Astrocyte (in vitro differentiated cells and primary cell): ENCODE measurements at places on chromosomes 4 and X.
A peak's percentile ranks its signal among the peaks of the same experiment; 100 is the strongest.

- DNase-seq = no peak
These were observed 192.9 kb downstream of the ARHGAP10 start for GRCh38 chr4:147924604-147925412.

- DNase-seq = no peak
These were observed 9.8 kb upstream of the ATP2B3 start for GRCh38 chrX:153507484-153508178.

GRCh38 chrX:37786624-37787422 lies 7.0 kb downstream of the CYBB start:
- no peak for DNase-seq

DNA sequence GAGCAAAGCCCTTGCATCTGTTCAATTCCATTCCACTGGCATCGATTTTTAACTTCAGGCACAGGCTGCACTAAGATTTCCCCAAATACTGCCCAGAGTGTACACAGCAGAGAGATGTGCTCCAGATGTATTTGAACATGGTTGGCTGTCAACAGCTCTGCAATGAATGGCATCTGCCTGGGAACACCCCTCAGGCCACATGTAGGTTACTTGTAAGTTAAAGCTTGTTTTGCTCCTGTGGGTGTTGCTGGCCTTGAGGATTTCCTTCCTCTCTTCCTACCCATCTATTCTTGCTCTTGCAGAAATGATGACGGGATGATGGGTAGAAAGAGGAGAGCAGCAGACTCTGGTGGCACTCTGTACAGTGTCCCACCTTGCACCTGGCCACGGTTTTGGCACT lies 69.3 kb upstream of the HELT start:
- DNase-seq = no peak

DNA sequence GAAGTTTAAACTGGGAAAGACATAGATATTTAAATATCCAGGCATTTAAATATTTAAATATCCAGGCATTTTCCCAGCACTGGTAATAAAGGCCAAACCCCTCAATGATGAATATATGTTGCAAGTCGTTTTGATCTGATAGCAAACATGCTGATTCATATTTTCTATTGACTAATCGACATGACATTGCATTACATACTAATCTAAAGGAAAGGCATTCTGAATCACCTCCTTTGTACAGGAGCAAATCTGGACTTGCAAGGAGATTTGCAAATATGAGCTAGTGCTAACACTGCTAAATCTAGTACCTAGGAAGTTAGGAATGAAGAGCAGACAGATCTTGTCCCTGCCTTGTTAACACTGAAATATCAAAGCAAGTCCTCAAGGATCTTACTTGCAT lies 207.3 kb downstream of the SLC7A11 start:
- peak; percentile 55 for DNase-seq

DNA sequence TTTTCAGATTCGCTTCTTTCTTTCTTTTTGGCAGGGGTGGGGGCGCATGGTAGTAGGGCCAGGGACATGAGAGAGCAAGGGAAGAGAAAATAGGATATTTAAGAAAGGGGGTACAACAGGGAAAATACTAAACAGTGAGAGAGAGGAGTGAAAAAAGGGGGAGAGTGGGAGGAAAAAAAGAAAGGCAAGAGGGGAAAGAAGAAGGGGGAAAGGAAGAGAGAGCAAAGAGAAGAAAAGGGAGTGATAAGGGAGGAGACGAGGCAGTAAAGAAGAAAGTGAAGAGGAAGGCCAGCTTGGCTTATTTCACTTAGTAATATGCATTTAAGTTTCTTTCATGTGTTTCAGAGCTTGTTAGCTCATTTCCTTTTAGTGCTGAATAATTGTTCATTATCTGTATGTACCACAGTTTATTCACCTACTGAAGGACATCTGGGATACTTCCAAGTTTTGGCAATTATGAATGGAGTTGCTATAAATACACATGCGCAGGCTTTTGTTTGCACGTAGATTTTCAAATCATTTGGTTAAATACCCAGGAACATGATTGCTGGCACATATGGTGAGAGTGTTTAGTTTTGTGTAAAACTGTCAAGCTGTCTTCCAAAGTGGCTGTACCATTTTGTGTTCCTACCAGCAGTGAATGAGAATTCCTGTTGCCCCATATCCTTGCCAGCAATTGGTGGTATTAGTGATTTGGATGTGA lies 37.3 kb downstream of the CASP6 start:
- DNase-seq = peak; percentile 4

GRCh38 chr4:87044511-87045233 lies 109.9 kb downstream of the AFF1 start:
- no peak for DNase-seq

DNA sequence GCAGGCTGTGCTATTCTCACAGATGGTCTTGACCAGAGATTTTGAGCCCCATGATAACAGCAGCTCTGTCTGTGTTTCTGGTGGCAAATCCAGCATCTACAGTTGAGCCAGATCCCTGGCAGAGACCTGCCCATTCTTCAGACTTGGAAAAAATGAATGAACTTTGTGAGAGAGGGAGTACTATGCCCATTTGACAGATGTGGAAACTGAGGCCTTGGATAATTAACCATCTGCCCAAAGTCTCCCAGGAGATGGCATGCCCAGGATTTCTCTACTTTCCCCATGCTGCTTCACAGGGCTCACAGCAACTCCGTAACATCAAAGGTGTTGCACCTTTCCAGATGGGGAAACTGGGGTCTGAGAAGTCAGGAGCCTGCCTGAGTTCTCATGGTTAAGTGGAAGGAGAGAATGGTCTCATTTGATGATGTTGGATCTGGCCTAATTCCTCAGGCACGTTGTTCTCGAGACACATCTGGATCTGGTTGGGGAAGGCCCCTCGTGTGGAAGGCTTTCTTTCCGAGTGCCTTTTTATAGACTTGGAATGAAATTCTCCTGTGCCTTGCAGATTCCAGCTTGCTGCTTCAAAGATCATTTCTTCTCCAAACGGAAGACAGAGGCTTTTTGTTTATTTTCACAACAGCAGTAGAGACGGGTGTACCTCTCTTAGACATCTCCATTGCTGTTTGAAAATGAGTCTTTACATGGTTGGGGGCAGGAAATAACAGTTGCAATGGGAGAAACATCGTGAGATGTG lies 73.3 kb upstream of the STX18 start:
- peak; percentile 16 for DNase-seq

DNA sequence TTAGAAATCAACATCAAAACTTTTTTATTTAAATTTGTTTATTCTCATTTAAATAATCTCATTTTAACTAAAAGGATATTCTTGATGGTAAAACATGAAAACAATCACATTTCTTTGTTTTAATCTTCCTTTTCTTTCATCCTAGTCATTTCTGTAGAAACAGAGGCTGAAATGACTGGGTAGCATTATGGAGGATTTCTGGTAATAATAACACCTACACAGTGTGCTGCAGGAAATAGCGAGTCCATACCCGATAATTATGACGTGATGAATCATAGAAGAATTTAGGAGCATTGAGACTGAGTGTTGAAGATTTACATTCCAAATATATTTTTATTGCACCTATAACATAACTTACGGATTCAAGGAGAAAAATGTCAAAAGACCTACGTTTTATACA lies 31.4 kb upstream of the BBS12 start:
- DNase-seq = no peak

- no peak for DNase-seq
These were observed 561 bp downstream of the IRAK1 start for GRCh38 chrX:154019061-154019621.

- DNase-seq = peak; percentile 45
These were observed 41.9 kb upstream of the SLC4A4 start for GRCh38 chr4:71296945-71297344.

DNA sequence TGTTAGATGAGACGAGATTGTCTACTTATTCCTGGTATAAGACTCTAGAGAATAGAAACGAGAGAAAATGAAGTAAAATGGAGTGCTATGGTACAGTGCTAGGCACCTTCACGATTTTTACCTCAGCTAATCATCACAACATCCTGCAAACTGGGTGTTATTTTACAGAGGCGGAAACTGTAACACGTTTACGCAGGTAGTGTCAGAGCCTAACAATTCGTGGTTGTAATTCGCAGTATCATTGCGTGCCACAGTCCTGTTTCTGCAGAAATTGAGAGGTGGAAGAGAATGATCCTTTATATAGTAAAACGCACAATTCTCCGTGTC lies 383 bp upstream of the TBC1D19 start:
- peak; percentile 76 for DNase-seq

- no peak for DNase-seq
These were observed 88.6 kb upstream of the MAML3 start for GRCh38 chr4:140242357-140243277.

DNA sequence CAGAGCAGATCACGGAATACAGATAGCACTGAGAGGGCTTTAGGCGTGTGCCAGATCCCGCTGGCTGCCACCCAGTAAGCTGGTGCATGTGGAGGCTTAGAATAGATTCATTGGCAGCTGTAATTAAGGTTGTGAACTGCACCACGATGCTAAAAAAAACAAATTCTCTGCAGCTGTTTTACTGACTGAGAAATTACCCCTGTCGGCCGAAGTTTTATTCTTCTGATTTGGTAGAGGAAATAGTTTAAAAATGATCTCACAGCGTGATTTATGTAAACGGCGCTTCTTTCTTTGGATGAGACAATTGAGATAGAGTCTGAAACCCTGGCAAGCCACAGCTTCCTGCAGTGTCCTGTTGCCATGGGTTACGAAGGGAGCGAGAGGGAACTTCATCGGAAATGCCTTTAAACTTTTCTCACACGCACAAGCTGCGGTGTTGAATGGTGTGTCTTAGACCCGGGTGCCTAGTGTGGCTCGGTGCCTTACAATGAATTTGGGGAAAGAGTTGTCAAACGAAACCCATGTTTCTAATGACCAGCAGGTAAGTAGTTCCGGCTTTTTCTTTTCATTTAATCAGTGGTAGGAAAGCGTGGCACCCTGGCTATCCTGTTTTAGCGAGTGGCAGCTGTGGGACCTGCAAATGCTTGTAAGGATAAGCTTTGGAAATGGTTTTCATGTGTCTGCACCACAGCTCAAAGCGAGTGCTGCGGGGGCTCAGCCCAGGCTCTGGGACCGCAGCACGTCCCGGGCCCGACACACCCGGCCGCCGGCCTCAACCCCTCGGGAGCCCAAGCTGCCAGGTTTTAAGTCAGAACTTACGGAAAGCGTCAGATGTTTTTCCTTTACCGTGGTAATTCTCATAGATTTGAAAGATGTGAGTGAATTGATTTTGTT lies 71.7 kb upstream of the HGFAC start:
- peak; percentile 89 for DNase-seq

GRCh38 chr4:37225778-37226177 lies 18.8 kb upstream of the NWD2 start:
- DNase-seq = no peak

DNA sequence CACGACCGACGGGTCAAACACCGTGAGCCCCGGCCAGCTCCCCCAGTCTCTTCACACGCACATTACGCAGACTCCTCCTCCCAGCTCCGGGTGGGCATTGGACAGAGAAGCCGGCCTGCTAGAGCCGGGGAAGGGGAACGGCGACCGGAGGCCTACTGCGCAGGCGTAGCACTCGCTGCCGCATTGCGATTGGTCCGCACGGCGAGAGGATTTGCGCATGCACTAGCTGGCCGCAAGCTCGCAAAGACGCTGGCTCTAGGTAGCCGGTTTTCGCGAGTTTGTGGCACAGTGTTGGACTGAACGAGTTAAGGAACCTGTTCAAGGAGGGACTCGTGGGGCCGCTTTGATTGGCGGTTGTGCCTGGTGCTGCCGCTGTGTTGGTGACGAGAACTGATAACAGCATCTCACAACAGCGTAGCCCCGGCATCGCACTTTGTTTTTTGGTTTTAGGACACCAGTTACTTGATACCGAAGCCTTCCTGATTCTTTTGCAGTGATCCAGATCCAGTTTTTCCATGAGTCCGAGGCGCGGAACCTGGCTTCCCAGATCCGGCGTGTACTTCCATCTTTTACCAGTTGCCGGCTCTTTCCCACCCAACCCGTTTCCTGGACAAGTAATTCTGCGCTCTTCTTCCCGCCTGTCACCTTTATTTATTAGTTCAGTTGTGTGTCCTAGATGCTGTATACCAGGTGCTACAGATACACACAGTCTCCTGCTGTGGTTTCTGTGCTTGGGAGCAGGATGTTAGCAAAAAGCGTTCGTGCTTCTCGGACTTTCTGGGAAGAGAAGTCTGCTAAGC lies at the start of gene AIFM1:
TSS of gene AIFM1 (minus strand) at position 139 of the 800 bp plus-strand sequence. CDS start 185 bp downstream, outside the sequence.
- peak; percentile 97 for DNase-seq

DNA sequence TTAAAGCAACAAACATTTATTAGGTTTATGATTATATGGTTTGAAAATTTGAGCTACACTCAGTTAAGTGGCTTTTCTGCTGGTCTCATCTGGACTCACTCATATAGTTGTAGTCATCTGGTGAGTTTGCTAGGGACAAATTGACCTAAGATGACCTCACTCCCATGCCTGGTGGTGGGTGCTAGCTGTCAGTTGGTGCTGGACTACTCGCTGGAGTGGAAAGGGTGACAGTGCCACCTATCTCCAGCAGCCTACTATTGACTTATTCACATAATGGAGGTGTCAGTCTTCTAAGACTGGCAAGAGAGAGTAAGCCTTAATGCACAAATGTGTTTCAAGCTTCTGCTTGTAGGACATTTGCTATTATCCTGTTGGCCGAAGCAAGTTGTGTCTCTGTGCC lies 88.2 kb downstream of the TASL start:
- DNase-seq = no peak

- no peak for DNase-seq
These were observed 11.4 kb upstream of the PCDH18 start for GRCh38 chr4:137543648-137544047.

DNA sequence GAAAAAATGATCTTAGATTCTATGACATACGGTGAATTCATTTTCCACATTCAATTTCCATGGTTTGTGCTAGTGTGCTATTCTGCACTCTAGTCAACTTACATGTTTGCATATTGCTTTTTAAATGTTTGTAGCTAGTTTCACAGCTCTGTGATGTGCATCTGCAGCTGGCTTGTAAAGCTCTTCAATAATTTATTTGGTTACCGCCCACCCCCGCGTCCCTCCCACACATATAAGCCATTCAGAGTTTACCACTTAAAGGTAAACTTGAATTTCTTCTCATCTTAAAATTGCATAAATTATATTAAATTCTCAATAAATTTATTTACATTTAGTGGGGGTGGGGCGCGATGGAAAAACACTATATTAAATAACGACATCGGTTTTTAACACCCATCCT lies 291 bp upstream of the NBDY start:
- no peak for DNase-seq

- DNase-seq = no peak
These were observed 1.4 kb downstream of the CPLX1 start for GRCh38 chr4:824461-825062.
